Skeletal muscle tissue (tissue), 5 donors: ENCODE measurements at places on chromosomes 5 and 9. TPM values are rescaled to one million over a fixed set of nuclear protein-coding genes. Genes with fewer than 3 reads are reported as not detected.

Gene ARSI
- total RNA-seq, result 9.9 TPM

Gene CA9
- total RNA-seq, result under 0.01 TPM

Gene ANKRD34B
- total RNA-seq, result under 0.01 TPM

Gene PCDHGA11
- 6.8 TPM for total RNA-seq

Gene LCN1
- total RNA-seq, result not detected

Gene PDZD2
- total RNA-seq, result 2.6 TPM

Gene SEMA6A
- total RNA-seq, result 43.8 TPM

Gene TNFSF8
- total RNA-seq, result 1.0 TPM

Gene LRRC19
- total RNA-seq, result not detected

Gene TMEM215
- 0.52 TPM for total RNA-seq

Gene PCDHGA3
- total RNA-seq, result 2.1 TPM

Gene ACOT12
- 0.52 TPM for total RNA-seq

Gene CDX1
- total RNA-seq, result not detected

Gene NUTM2F
- total RNA-seq, result not detected

Gene KCTD16
- total RNA-seq, result under 0.01 TPM

Gene TRIM36
- total RNA-seq, result 2.6 TPM

Gene PFN3
- not detected for total RNA-seq

Gene SPATA9
- total RNA-seq, result 1.0 TPM

Gene RAD50
- total RNA-seq, result 5.7 TPM

Gene ZCCHC10
- 11.0 TPM for total RNA-seq

Gene ITGA2
- 15.7 TPM for total RNA-seq

Gene ALAD
- total RNA-seq, result 8.4 TPM

Gene FAM221B
- not detected for total RNA-seq

Gene ADRB2
- total RNA-seq, result 3.1 TPM

Gene SLC4A9
- not detected for total RNA-seq

Gene CDK9
- 33.4 TPM for total RNA-seq

Gene SLC6A18
- not detected for total RNA-seq

Gene PCDHB14
- total RNA-seq, result 4.2 TPM

Gene FOXD4L5
- total RNA-seq, result under 0.01 TPM

Gene ADAM19
- 14.1 TPM for total RNA-seq

Gene PCDHA1
- total RNA-seq, result not detected

Gene PPP3R2
- not detected for total RNA-seq

Gene ADGRD2
- not detected for total RNA-seq

Gene FAM151B
- total RNA-seq, result 7.8 TPM

Gene SERF1A
- 15.7 TPM for total RNA-seq

Gene PCDHB11
- total RNA-seq, result 4.2 TPM

Gene NPR3
- total RNA-seq, result 9.9 TPM

Gene TMEFF1
- total RNA-seq, result not detected

Gene GRIA1
- 1.0 TPM for total RNA-seq

Gene MLANA
- not detected for total RNA-seq

Gene CDH6
- 5.7 TPM for total RNA-seq
